ENCODE measurements at places on chromosomes 4 and X. TPM values are rescaled to one million over a fixed set of nuclear protein-coding genes. Genes with fewer than 3 reads are reported as not detected.

The ANXA3 gene
- 2.8 TPM for total RNA-seq

GRCh38 chrX:150365990-150366911 is 3.1 kb downstream of the MAMLD1 start:
- peak overlapping the region; percentile 71 for H3K4me3 ChIP-seq
- peaks cover 2% of the 10 kb centered on the region for H3K36me3 ChIP-seq
- peaks cover 11% of the 10 kb centered on the region for H3K27me3 ChIP-seq
- peaks cover 18% of the 10 kb centered on the region for H3K4me1 ChIP-seq
- peak; percentile 4 for DNase-seq
- no peak overlapping the region for H3K27ac ChIP-seq

GRCh38 chr4:40672528-40673522 is 43.2 kb upstream of the RBM47 start:
- H3K27ac ChIP-seq: peak overlapping the region; percentile 86
- no peaks in the 10 kb centered on the region for H3K27me3 ChIP-seq
- H3K4me3 ChIP-seq: peak overlapping the region; percentile 32
- no peaks in the 10 kb centered on the region for H3K36me3 ChIP-seq
- DNase-seq: peak; percentile 48

DNA sequence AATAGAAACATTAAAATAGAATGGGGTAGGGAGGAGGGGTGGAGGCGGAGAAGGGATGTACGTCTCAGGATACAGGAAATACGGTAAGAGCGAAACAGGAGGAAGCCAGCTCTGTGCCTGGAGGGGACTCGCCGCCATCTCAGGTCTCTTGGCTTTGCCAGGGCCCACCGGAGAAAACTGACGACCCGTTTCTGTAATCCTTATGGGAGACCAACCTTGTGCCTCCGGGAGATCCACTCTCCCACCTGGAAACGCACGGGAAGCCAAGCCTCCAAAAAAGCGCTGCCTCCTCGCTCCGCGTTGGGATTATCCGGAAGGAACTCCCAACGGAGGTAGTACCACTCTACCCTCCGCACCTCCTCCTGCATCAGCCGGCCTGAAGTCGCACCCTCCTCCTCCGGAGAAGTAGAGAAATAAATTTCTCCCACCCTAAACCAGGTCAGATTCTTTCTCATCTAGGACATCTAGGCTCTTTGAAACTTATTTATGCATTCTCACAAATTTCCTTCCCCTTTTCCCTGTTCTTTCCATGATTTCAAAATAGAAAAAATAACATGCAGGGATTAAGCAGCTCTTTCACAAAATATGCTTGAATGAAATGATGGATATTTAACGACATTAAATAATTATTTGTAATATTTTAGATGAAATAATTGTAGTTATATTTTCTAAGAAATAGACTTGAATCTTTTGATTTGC is at the start of gene NBDY:
NBDY (plus strand) TSS at position 92 of the 699 bp plus-strand sequence; CDS start at position 203, 111 bp downstream.
- peaks cover 18% of the 10 kb centered on the region for H3K4me1 ChIP-seq
- no peaks in the 10 kb centered on the region for H3K27me3 ChIP-seq
- peak; percentile 13 for DNase-seq
- H3K36me3 ChIP-seq: peaks cover 7% of the 10 kb centered on the region

DNA sequence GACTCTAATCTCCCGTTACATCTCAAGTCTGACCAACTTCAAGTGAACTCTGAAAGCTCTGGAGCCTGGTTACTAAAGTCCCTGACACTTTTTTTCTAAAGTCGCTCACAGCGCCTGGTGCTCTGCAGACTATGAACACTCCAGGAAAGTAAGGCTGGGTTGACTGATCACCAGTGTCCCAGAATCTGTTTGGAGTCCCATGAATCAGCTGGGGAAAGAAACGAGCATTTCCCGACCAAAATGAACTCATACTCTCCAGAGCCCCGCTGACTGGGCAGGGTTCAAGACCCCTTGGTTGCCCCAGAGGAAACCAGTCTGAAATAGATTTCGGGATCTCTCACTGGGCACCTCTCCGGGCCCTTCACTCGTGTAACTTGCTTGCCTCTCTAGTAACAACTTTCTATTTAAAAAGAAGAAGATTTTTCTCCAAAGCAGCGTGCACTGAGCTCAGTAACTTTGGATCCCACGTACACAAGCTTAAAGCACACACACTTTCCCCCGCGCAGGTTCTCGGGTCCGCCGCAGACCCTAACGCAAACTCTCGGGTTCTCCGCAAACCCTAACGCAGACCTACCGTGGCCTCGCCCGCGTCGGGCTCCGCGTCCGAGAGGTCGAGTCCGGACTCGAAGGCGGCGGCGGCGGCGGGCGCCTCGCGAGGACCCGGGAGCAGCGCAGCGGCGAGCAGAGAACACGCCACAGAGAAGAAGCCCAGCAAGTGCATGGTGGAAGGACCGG is 964 bp downstream of the VEGFC start:
- H3K4me1 ChIP-seq: peaks cover 3% of the 10 kb centered on the region
- no peak overlapping the region for H3K27ac ChIP-seq
- H3K4me3 ChIP-seq: no peak overlapping the region

- no peak overlapping the region for H3K27ac ChIP-seq
- no peak for DNase-seq
- H3K36me3 ChIP-seq: no peaks in the 10 kb centered on the region
- no peaks in the 10 kb centered on the region for H3K4me1 ChIP-seq
- H3K4me3 ChIP-seq: no peak overlapping the region
Observed at GRCh38 chrX:150182161-150182560, 181.0 kb upstream of the MAMLD1 start.

DNA sequence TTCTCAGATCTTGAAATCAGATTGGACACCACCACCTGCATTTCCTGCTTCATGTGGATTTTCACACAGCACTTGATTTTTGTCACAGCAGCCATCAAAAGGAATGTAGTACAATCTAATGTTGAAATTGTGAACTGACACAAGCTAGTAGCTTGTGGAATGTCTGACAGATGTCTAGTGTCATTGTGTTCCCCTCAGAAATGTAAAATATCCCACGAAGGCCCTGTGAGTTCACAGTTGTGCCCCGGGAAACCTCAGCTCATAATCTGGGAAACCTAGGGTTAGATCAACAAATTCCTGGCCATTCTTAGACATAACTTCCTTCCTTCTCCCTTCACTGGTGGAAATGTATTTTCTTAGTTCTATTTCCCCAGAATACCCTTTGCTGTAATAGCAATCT is 205.7 kb downstream of the AR start:
- no peaks in the 10 kb centered on the region for H3K4me1 ChIP-seq
- H3K36me3 ChIP-seq: no peaks in the 10 kb centered on the region
- DNase-seq: no peak
- H3K27ac ChIP-seq: no peak overlapping the region

Measured in activated naive CD8-positive, alpha-beta T cell treated with anti-CD3 and anti-CD28 coated beads for 36 hours (primary cell).